Right renal cortex interstitium (tissue), 3 donors: ENCODE measurements at places on chromosomes 16 and 17. TPM values are rescaled to one million over a fixed set of nuclear protein-coding genes. Genes with fewer than 3 reads are reported as not detected.

DNA sequence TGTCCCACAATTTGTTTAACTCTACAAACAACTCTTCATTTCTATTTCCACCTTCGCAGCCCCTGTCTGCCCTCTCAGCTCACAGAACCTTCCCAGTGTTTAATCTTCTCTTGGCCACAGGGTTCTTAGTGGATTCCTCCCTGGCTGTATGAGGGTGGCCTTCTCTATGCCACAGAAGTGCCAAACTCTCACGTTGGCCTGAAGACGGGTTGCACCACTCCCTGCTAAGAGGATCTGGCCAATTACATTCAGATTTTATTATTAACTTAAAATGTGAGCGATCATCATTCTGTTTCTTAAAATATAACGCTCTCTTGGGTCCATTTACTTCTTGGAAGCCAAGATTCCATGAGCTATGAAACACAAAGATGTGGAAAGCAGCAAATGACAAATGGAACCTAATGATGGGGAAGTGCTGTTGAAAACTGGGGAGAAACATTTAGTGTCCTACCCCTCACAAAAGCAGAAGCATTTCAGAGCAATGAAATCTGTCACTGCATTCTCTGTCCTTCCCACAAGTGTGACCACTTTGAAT is 91.3 kb upstream of the NOG start:
- no peak for DNase-seq

The ATP2A1 gene
- polyA plus RNA-seq = 2.2 TPM

DNA sequence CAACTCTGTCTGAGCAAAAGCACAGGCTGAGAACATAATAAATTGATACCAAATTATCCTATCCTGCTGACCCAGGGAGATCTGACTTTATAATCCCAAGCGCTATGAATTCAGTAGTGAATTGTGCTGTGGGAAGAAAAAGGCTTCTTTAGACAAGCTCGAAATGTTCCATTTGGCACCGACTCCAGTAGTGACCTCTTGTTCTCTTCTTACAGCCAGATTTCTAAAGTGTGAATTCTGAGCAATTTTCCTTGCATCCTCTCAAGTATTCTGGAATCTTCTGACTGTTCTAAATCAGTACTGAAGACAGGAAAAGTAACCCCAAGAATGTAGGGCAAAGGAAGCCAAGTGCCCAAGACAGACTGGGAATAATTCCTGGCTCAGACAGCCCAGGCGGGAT is 58.2 kb downstream of the CDYL2 start:
- DNase-seq = no peak

The ABCA10 gene
- polyA plus RNA-seq = 1.8 TPM

DNA sequence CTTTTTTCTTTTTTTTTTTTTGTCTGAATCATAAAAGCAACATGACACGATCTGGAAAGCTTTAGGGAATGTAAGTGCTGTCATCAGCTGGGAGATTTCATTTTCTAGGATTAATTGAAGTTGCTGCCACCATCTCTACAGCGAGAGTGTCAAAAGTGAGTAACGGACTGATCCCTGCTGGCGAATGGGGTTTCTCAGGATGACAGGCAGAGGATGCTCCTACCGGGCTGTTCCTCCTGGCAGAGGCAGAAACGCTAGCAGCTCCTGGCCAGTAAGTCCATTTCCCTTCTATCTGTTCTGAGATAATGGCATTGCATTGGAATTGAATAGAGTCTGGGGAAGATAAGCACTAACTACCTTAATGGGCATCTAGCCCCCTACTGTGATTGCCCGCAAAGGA is 80.5 kb upstream of the KIFC3 start:
- no peak for DNase-seq

The HCRT gene
- not detected for polyA plus RNA-seq

GRCh38 chr17:30302241-30302640 is 10.5 kb upstream of the BLMH start:
- DNase-seq = no peak

DNA sequence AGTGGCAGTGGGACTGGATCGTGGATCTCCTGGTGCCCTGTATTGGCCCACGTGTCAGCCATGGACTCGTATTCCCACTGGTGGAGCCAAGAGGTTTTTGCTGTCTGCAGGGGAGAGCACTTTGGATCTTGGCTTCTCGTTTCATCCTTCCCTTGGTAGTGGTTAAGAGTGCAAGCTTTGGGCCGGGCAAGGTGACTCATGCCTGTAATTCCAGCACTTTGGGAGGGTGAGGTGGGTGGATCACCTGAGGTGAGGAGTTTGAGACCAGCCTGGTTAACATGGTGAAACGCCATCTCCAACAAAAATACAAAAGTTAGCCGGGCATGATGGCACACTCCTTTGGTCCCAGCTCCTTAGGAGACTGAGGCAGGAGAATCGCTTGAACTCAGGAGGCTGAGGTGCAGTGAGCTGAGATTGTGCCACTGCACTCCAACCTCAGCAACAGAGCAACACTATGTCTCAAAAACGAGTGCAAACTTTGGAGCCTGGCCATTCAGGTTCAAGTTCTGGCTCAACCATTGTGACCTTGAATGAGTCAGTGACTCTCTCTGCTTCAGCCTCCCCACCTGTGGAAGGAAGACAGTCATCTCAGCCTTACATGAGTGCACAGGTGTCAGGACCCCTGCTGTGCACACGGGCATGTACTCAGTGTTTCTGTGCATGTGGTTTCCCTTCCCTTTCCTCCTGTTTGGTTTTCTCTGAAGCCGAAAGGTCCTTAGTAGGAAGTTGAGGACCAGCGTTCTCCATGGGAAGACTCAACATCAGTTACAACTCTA is 57.4 kb downstream of the PLCG2 start:
- no peak for DNase-seq

The LITAFD gene
- not detected for polyA plus RNA-seq

DNA sequence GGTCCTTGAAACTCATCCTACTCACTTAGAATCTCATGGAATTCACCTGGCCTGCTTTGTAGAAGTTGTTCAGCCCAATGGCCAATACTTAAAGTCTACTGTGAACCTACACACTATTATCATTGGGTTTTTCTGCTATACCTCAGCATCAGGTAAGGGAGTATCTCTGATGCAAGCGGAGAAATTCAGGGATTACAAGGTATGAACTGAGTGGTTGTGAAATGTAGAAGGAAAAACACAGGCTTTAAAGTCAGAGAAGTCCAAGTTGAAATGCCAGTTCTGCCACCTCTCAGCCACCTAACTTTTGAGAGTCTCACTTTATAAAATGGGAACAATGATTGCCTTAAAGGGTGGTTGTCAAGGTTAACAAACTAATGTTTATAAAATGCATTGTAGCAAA is 31.0 kb downstream of the COX11 start:
- no peak for DNase-seq

DNA sequence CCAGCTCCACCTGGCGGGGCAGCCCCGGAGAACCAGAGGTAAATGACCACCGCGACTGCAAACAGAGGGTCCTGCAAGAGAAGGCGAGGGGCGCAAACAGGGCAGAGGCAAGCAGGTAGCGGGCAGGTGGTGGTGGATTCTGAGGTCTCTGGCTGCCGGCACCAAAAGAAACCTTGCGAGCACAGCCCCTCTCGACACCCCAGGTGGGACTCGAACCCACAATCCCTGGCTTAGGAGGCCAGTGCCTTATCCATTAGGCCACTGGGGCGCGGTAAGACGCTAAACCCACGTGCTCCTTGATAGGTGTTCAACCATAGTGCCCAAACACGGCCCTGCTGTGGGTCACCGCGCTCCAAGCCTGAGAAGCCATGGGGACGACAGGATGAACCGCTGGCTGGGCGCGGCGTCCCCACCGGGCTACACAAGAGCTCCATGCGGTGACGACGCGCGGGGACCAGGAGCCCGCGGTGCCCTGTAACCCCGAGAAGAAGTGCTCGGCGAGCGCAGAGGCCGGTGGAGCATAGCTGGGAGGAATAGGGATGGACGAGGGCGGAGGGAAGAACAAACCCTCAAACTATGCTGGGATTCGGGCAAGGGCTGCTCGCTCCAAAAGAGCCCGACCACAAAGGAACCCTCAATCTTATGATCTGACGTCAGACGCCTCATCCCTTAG is 12.4 kb downstream of the ATP5PD start:
- DNase-seq = peak; percentile 80

The CES4A gene
- polyA plus RNA-seq = 6.1 TPM

GRCh38 chr17:78205124-78205775 is 8.8 kb upstream of the BIRC5 start:
- no peak for DNase-seq

The SPN gene
- polyA plus RNA-seq = 2.6 TPM

DNA sequence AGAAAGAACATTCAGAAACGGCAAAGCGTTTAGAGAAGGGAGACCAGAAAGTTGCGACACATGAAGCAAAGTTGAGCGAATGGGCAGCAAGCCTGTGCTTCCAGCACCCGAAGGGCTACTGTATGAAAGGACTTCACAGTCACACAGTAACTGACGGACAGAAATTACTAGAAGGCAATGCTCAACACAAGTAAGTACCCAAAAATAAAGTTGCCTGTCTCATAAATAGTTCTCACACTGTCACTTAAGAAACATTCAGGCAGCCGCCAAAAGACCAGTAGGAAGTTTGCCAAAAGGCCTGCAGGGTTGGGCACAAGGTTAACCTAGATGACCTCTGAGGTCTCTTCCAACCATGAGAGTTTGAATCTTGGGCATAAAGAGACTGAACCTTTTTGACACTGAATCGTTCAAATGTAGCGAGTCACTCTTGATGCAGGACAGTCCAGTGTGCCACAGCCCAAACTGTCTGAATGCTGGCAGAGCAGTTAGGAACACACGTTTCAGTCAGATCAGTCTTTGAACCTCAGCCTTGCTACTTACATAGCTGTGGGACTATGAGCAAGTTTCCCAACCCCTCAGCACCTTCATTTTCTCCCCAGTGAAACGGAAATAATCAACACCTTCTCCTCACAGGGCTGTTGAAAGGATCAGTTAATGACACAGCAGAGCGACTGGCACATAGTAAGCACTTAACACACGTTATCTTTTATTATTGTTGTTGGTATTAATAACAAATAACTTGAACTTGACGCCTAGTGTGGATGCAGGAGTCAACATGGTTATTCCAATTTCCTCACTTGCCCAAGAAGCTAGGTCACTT is 10.4 kb downstream of the NCBP3 start:
- DNase-seq = no peak

GRCh38 chr16:87418644-87419043 is 26.5 kb downstream of the MAP1LC3B start:
- no peak for DNase-seq

The CAPNS2 gene
- not detected for polyA plus RNA-seq
